Stimulated activated CD4-positive, alpha-beta T cell treated with anti-CD3 and anti-CD28 coated beads, TNF-alpha, amount 100 ng/mL, for 24 hours (primary cell): ENCODE measurements at places on chromosomes 3 and 15.

DNA sequence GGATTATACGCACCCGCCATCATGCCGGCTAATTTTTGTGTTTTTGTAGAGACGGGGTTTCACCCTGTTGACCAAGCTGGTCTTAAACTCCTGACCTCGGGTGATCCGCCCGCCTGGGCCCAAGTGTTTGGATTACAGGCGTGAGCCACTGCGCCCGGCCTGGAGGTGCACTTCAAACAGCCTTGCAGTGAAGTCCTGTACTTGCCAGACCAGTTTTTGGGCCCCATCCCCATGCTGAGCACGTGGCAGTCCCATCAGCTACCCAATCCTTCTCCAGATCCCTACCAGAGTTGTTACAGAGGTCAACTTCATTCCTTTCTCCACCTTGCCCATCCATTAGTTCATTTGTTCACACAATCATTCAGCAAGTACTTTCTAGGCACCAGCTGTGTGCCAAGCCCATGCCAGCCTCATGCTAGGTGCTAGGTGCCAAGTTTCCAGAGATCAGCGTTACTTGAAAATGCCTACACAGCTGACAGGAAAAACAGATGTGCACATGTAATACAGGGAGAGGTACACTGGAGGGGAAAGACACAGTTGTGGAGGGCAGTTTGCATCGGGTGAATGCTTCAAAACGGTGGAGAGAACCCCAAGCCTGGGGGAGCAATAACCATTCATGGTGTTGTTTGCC is 2.2 kb downstream of the DNAH1 start:
- no peak for DNase-seq

DNA sequence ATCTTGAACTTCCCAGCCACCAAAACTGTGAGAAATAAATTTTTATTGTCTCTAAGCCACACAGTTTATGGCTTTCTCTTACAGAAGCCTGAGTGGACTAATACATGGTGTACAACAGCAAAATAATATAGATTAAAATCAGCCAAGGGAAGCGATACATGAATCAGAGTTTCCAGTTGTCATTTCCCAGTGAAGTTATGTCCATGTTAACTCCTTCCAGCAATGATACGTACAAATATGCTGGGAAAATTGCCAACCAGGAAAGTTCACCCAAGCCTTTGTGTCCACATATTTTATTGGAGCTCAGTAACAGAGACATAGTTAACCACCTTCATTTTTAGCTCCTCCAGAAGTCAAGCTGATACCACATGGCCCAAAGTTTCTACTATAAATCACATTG is 280.9 kb upstream of the KCNMB2 start:
- no peak for DNase-seq

GRCh38 chr15:31279221-31280045 is 47.2 kb upstream of the KLF13 start:
- DNase-seq = no peak

GRCh38 chr3:162170581-162170980 is 674.0 kb downstream of the OTOL1 start:
- no peak for DNase-seq
